Right cardiac atrium (tissue), 5 donors: ENCODE measurements at places on chromosomes 12 and 14. TPM values are rescaled to one million over a fixed set of nuclear protein-coding genes. Genes with fewer than 3 reads are reported as not detected.

NGB gene
- polyA plus RNA-seq, result not detected

CCDC196 gene
- polyA plus RNA-seq, result not detected

NOS1 gene
- polyA plus RNA-seq, result 0.07 TPM

HEBP1 gene
- polyA plus RNA-seq, result 65.7 TPM

ARHGAP9 gene
- polyA plus RNA-seq, result 3.0 TPM

SETD1B gene
- polyA plus RNA-seq, result 7.6 TPM

COX6A1 gene
- polyA plus RNA-seq, result 553 TPM

ZFHX2 gene
- polyA plus RNA-seq, result 0.50 TPM

LGALS3 gene
- 271 TPM for polyA plus RNA-seq

TMEM132C gene
- polyA plus RNA-seq, result 4.9 TPM

AREL1 gene
- 8.2 TPM for polyA plus RNA-seq

COL2A1 gene
- 0.07 TPM for polyA plus RNA-seq

CIROP gene
- polyA plus RNA-seq, result not detected

FBRSL1 gene
- 36.4 TPM for polyA plus RNA-seq

ACOT4 gene
- polyA plus RNA-seq, result 0.63 TPM

SYT10 gene
- polyA plus RNA-seq, result 0.02 TPM

PARP2 gene
- polyA plus RNA-seq, result 14.3 TPM

NRXN3 gene
- 1.5 TPM for polyA plus RNA-seq

DEPDC4 gene
- polyA plus RNA-seq, result 0.50 TPM

DBX2 gene
- 0.38 TPM for polyA plus RNA-seq

CIDEB gene
- polyA plus RNA-seq, result 3.6 TPM

KRT6C gene
- polyA plus RNA-seq, result not detected

TAS2R8 gene
- not detected for polyA plus RNA-seq

PIK3C2G gene
- polyA plus RNA-seq, result not detected

SYNDIG1L gene
- 0.07 TPM for polyA plus RNA-seq

RD3L gene
- 39.6 TPM for polyA plus RNA-seq

PNN gene
- polyA plus RNA-seq, result 22.4 TPM

FOXG1 gene
- polyA plus RNA-seq, result 0.20 TPM

KRT79 gene
- 0.09 TPM for polyA plus RNA-seq

TMEM121 gene
- 2.3 TPM for polyA plus RNA-seq

HOXC10 gene
- polyA plus RNA-seq, result not detected

EML5 gene
- polyA plus RNA-seq, result 0.14 TPM

RPGRIP1 gene
- polyA plus RNA-seq, result 0.27 TPM

FAM186B gene
- polyA plus RNA-seq, result 0.16 TPM

CEBPE gene
- polyA plus RNA-seq, result not detected

BRF1 gene
- 17.9 TPM for polyA plus RNA-seq

HOXC4 gene
- polyA plus RNA-seq, result 0.32 TPM

MMP17 gene
- polyA plus RNA-seq, result 2.4 TPM

PTGER2 gene
- polyA plus RNA-seq, result 0.32 TPM

NFATC4 gene
- 25.8 TPM for polyA plus RNA-seq

PHLDA1 gene
- polyA plus RNA-seq, result 3.9 TPM

IAPP gene
- not detected for polyA plus RNA-seq

KLHDC1 gene
- polyA plus RNA-seq, result 5.3 TPM

AMN1 gene
- polyA plus RNA-seq, result 9.6 TPM

NRIP2 gene
- 2.0 TPM for polyA plus RNA-seq

CCDC63 gene
- polyA plus RNA-seq, result not detected

MANSC4 gene
- polyA plus RNA-seq, result not detected

OR4Q2 gene
- not detected for polyA plus RNA-seq

CTSG gene
- not detected for polyA plus RNA-seq

MYF6 gene
- polyA plus RNA-seq, result 0.11 TPM

FGF23 gene
- 0.68 TPM for polyA plus RNA-seq
